Activated CD8-positive, alpha-beta memory T cell treated with anti-CD3 and anti-CD28 coated beads, Interleukin-2, amount 50 U/mL, for 4 hours (primary cell): ENCODE measurements at places on chromosomes 1 and 21.

- no peak for DNase-seq
Measured at GRCh38 chr21:46397993-46398392, 60.7 kb upstream of the DIP2A start.

DNA sequence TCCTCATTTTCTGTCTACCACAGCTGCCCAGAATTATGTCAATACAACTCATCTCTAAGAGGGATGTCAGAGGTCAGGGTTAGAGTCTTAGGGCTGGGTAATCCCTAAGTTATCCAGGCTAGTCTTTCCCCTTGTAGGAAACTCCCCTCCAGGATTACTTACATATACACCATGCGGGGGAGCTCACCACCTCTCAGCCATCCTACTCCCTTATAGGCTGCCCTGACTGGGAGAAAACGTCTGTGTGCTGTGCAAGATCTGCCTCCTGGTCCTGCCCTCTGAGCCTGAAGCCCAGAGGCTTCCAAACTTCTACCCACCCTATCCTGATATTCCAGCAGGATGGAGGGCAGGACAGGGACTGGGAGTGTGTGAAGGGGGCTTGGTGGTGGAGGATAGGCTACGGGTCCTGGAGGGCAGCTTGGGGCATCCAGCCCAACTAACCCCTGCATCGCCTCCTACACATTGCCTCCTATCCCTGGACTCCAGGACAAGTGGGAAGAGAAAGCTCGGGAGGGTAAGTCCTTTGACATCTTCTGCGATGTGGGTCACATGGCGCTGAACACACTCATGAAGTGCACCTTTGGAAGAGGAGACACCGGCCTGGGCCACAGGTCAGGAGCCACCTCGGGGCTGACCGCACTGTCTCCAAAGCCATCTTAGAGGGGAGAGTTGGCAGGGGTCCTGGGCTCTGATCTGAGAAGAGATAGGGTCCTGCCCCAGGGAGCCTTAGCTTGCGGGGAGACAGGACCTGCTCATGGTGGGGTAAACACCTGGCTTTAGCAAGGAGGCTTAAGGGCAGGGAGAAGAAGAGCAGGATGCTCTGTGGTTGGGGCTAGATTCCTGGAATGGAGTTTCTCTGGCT is 14.4 kb downstream of the CYP4B1 start:
- DNase-seq = no peak

DNA sequence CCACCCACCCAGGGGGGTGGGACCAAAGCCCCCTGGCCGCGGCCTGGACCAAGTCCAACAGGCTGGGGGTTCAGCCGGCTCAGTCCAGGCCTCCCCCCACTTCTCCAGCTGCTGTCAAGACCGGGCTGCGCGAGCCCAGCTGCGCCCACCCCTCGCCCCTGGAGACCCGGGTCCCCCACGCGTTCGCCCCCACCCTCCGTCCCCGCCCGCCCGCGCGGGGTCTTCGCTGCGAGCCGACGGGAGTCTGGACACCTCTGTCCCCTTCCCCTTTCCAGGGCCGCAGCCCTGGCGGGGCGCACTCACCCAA is 253 bp downstream of the RAP1GAP start:
- DNase-seq = no peak

DNA sequence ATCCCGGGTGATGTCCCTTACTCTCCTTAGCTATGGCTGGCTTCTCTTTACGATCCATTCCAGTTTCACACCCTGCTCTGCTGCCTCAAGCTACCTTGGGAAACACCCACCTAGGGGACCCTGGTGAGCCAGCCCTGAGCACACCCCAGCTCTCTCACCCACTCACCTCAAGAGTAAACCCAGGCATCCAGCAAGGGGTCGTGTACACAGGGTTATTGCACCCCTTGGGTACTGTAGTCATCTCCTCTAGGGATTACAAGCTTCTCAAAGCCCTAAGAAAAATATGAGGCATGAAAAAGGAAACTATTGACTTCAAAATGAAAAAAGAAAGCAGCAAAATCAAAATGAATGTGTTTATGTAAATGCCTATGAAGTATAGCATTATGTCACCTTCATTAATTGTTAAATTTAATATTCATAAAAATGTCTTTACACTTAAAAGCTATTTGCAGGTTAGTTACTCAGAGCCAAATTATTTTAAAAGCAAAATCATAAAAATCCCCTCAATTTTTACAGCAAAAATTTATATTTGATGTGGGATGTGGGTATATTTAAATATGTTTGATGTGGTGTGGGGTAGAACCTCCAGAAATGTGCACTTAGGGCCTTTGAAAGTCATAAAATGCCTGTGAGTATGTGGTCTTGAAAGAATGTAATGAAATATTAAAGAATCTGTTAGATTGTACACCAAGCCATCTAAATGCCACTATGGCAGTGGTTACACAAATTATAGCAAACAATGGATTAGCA is 190.3 kb downstream of the C1orf94 start:
- no peak for DNase-seq

DNA sequence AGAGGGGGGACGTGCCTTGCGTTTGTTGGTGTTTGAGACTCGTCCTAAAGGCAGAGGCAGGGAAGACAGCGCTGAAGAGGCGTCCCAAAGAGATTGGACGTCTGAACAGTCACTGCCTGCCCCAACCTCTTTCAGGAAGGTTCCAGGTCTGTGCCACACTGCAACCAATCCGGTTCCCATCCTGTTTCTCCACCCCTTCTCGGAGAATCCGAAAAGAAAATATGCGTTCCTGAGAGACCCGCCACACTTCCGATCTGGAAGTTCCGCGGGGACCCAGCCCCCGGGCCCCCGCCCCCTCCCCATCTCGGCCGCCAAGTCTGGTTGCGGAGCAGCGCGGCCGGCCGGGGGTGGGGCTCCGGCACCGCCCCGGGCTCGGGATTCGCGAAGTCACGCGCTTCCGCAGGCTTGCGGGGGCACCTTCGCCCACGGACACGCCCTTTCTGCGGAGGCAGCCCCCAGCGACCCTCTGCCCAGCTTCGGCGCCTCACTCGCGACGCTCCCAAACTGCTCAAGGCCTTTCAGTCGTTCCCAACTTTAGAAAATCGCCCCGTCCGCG is 124.5 kb upstream of the DPYD start:
- DNase-seq = no peak
